ENCODE measurements at places on chromosomes 6 and 20.

GRCh38 chr6:18147616-18148015, 7.3 kb downstream of the TPMT start:
- no peak for DNase-seq

DNA sequence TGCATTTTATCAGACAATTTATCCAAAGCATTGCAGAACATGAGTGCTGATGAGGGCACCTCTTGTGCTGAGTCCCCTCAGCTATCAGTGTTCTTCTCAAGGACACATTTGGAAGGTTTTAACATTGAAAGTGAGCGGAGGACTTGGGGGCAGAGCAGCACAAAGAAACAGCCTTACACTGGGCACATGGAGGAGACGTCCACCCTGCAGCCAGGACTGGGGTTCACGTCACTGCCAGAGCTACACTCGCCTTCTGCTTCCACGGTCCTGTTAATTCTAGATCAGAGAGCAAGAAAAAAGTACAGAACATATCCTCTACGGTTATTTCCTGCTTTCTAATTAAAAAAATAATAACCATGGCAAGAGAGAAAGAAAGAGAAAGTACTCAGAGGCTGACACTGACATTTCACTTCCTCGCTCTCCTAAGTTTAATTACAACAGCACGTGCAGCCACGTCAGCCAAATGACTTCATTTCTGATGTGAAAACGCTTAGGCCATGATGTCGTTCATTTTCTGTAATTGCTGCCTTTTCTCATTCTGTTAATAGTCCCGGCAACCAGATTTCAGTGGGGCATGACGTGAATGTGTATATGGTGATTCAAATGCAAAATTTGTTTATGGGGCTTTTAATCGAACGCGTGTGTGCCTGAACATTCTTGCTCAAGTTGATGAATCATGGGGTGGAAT, 5.1 kb downstream of the PRND start:
- DNase-seq: no peak

DNA sequence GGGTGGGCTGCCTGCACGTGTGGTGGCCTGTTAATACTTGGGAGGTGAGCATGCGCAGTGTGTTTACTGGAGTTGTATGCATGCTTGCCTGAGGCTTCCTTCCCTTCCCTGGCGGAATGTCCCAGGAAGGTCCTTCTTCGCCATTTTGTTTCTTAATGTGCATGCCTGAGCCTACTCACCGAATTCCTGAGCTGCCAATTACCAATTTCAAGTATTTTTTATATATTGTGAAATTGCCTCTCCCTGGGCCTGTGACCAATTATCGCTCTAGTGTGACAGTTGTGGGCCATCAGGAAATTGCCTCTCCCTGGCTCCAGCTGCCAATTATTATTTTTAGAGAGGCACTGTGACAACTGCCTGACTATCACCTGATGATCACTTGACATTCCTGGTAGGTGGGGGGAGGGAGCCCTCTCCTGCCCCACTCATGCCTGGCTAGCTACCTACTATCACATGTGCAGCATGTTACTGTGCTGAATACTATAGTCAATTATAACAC, 70.0 kb downstream of the FAM50B start:
- no peak for DNase-seq

DNA sequence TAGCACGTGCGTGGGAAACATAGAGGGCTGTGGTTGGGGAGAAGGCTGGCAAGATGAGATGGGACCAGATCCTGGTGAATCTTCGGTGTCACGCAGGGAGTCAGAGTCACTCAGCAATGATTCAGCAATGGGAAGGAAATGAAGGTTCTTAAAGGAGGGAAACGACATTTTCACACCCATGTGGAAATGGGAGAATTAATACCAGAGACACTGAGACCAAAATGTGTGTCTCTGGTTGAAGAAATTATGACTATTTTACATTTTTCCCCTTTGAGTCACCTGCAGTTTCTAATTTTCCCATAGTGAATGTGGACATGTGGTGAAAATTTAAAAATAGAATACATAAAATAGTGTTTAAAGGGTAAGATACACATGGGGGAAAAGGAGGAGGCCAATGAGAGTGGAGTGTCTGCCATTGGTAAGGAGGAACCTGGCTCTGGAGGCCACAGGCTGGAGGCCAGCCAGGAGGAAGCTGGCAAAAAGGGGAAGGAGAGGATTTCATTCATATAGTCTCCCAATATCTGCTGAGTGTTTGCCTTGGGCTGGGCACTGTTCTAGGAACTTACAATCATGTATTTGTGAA, 17.5 kb downstream of the NRN1 start:
- no peak for DNase-seq

DNA sequence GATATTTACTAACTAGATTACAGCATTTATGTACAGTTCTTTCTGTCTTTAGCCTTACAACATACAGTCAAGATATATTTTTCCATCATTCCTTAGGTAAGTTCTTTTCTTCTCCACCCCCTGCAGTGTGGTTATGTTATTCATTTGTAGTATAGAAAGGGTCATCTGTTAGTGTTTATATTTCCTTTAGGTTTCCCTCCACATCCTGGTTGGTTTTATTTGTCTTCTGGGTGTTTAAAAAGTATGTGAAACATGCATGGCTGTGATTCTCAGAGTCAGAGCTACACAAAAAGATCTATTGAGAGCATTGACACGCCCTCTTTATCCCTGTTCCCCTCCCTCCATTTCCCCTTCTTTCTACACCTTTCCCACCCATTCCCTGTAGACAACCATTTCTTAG, 20.1 kb downstream of the DHX35 start:
- no peak for DNase-seq

- DNase-seq: no peak
Observed at GRCh38 chr20:32479012-32479411, 106.1 kb downstream of the NOL4L start.
